Stimulated activated CD4-positive, alpha-beta T cell treated with anti-CD3 and anti-CD28 coated beads, Interleukin-4, amount 100 ng/mL, for 4 hours (primary cell): ENCODE measurements at places on chromosomes 7 and 10.

GRCh38 chr10:75209921-75210281 lies 695 bp upstream of the VDAC2 start:
- peak; percentile 68 for DNase-seq

DNA sequence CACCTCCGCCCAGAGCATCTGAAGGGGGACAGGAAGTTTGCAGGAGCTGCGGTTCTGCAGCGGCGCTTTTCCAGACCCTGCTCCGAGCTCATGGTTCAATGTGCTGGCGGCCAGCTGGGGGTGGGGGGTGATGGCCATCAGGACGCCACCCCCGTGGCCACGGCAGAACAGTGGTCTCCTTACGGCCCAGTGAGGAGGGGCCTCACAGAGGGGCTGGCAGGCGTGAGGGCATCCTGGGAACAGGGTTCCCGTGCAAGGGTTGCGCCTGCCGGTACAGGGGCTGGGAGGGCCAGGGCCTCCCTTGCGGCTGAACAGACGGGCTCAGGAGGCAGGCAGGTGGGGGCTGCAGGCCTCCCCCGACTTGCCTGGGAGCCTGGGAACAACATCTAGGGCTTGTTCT lies 39.0 kb upstream of the GNA12 start:
- DNase-seq: no peak

- no peak for DNase-seq
These were observed 8.9 kb downstream of the C10orf53 start for GRCh38 chr10:49688261-49688846.

- DNase-seq: no peak
These were observed 92.0 kb upstream of the BMPER start for GRCh38 chr7:33813331-33813730.

DNA sequence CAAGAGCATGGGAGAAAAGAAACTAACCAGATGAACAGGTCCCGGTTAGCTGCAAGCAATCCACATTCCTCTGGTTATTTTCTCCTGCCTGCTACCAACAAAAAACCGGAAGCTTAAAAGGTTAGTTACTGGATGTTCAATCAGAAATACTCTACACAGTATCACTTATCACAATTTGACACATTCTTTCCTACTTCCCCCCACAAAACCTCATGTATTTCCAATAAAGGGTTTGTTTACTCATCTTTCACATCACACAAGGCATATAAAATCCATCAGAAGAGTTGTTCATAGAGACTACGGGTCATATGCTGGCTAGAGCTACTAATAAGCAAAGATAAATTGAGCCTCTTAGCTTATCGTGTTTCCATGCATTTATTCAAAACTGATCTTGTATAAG lies 4.8 kb downstream of the SLC25A28 start:
- DNase-seq: no peak

DNA sequence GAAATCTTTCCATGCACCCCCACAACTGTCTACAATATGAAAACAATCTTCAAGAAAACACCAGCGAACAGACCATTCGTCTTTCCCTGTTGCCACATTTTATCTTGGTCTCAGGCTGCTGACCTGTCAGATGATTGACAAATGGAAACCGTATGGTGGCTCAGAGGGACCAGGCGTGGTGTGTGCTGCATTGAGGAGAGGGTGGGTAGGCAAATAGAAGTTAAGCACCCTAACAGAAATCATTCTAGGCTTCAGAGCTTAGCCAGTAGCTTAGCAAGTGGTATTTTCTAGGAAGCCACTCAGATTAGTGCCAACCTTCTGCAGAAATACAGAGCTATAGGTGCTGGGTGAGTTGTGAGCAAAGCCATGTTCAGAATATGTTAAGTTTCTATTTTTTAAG lies 114.9 kb downstream of the DPP6 start:
- DNase-seq: no peak
